ENCODE measurements at places on chromosomes 7 and 10.

DNA sequence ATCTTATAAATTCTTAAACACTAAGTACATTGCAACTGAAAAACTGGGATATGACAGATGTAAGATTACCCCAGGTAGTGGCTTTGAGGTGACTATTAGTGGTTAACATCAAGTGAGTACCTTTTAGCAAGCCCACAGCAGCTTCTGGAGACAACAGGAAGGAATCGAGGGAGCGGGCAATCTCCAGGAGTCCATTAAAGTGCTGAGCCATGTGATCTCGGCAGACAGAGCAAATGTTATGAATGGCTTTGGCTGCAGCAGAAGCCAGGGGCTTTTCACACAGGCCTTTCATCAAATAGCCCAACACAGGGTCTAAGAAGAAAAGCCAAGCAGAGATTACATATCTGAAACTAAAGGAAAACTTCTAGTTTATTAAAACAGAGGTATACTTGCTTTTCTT, 48.9 kb downstream of the IRF5 start:
- no peak for DNase-seq

GRCh38 chr7:21414795-21415393, 13.0 kb upstream of the SP4 start:
- no peak for DNase-seq

- DNase-seq = no peak
Observed at GRCh38 chr10:63504145-63504881, 16.9 kb upstream of the REEP3 start.

DNA sequence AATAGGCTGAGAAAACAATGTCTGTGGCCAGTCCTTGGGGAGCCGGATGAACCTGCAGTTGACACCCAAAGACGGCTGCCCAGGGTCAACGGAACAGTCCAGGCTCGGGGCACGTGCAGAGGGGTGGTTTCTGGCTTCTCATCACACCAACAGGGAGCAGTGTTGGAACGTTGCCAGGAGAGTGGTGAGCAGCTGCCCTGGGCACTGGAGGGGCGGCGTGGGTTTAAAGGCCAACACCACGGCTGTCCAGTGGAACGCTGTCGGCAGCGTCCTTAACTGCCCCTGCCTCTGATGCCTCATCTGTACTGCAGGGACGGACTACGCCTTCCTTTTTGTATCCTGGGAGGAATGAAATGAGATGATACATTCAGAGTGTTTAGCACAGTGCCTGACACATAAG, 19.8 kb downstream of the JCAD start:
- DNase-seq = no peak

GRCh38 chr10:102610441-102610887, 33.8 kb upstream of the TRIM8 start:
- DNase-seq = no peak

DNA sequence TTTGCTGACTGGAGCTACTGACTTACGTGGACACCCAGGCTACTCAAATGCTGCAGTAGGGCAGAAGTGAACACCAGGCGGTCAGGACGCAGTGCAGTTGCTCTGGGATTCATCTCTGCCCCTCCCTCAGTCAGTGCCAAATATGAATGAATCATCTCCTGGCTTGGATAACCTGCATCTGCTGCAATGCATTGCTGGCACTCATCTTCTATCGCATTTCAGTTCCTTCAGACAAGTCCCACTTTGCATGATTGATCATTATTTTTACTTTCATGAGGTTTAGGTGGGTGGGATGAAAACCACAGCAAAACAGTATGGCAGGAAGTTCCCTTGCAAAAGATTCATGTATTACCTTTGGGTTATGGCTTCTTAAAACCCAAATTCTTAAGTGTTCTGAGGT, 224.6 kb upstream of the NRP1 start:
- no peak for DNase-seq

- no peak for DNase-seq
Observed at GRCh38 chr10:102796407-102797176, 40.6 kb downstream of the CYP17A1 start.

DNA sequence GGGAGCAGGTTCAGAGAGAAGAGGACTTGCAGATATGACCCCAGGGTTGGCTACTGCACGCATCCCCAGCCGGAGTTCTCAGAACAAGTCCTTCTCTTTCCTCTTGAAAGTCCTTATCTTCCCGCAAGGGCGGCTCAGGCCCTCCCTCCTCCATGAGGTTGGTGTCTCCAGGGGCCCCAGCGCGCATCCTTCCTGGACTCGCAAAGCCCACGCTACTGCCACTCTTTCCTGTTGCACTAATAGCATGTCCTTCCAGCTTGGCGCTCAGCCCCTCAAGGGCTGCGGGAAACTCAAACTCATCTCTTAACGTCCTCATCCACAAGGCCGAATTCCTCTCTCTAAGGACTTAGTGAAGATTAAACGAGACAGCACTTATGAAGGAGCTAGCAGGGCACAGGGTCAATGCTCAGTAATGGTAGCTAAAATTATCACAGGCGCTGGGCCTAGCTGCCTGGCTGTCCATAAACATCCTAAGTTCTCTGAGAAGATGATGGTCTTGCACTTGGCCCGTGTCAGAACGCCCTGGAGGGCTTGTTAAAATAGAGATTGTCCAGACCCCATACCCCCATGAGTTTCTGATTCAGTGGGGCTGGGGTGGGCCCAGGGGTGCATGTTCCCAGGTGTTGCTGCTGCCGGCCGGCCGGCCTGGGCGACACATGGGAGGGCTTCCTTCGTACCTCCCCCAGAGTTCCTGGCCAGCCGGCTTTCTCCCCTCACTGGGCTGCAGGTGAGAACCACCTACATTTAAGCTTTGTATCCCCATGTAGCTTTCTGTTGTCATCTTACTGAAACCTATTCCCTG, 261.4 kb downstream of the COBL start:
- no peak for DNase-seq

GRCh38 chr7:50653981-50654425, 88.8 kb upstream of the DDC start:
- DNase-seq = no peak

GRCh38 chr10:93821051-93821772, 63.5 kb downstream of the LGI1 start:
- DNase-seq = peak; percentile 6

DNA sequence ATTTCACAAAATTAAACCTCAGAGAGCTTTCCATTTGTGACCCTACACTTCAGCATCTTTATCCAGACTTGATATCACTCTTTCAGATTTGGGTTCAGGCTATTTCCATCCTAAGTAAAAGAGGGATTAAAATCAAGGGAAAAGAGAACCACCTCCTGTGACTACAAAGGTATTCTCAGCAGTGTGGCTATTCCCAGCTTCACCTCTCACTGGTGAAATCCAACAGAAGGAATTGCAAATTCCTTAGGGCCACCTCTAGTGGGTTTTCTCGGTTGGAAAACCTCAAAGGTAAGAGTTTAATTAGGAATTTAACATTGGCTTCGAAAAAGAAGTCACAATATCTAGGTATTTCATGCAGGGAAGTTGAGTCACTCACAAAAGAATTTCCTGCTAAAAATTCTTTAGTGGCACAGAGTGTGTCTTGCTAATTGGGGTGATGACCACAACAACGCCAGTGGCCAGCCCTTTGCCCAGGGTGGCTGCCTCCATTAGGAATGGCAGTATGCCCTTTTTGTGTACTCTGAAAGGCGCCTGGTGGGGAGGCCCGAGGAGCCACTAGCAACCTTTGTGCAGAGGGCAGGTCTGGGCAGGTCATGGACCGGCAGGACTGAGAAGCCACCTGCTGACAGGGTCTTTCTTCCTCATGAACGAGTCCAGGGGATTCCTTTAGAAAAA, 52.2 kb downstream of the SEM1 start:
- DNase-seq = peak; percentile 4

DNA sequence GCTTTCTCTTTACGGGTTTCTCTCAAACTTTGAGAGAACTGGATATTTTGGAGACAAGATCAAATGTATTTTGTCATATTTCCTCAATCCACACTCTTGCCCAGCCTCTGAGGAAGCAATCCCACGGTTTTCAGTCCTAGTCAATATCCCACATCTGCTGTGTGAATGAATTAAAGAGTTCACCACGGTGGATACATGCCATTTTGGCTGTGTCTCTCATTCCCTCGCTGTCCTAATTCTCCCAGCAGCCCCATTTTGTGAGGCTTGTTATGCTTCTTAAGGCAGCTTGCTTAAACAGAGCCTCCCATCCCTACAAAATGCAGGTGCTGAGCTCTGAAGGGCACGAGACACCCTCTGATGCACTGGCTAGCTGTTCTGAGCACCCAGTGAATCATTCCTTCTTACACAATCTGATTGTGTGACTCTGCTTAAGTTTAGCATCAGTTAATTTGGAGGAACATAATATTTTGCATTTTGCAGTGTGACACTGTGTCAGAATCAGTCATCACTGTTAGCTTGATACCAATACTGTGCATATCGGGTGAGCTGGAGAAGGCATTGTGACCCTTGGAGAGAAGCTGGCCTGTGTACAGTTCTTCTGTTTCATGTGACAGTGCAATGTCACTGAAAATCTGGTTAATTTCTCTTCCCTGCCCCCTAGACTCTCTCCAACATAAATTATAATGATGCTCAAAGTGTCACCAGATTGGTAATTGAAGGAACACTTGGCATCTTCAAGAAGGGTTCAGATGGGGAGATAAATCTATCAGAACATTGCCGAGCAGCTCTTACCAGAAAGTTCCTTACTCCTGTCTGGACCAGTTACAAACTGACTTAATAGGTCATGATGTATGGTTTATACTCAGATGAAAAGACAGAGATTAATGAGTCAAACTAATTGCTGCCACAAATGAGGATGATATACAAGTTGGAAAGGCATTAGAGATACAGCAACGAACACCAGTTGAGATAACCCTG, 103.7 kb upstream of the AOAH start:
- DNase-seq = no peak

GRCh38 chr10:1548596-1548995, 188.7 kb downstream of the ADARB2 start:
- no peak for DNase-seq

DNA sequence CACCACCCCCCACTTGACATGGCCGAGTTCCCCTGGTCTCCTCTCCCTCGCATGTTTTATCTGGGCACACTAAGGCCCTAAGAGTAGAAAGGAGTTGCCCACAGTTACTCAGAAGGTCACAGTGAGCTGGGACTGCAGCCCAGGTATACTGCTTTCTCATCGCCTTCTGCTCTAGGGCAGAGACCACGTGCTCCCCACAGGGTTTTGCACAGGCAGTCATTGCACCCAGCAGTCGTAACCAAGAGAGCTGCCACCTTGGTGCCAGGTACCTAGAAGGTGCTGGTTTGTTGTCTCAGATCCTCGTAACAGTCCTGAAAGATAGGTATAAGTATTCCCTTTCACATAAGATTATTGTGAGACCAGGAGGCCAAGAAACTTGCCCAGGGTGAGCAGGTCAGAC, 1.8 kb downstream of the MINDY4 start:
- no peak for DNase-seq

DNA sequence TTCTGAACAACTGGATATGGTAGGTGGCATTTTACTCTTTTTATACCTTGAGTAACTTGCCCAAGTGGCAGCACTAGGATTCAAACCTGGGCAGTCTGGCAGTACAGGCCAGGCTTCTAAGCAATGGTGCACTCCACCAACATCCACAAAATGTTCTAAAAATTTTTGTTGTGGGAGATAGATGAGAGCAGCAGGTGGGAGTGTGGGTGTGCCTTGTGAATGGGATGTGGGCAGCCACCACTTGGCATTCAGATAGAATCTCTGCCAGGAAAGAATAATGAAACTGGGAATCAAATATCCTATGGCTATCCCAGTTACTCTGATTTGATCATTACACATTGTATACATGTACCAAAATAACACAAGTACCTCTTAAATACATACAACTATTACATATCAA, 810.7 kb downstream of the MAGI2 start:
- DNase-seq = no peak

- DNase-seq = no peak
Observed at GRCh38 chr10:132400547-132401151, 3.6 kb downstream of the PWWP2B start.

- DNase-seq = peak; percentile 49
Observed at GRCh38 chr10:97210543-97210960, 24.8 kb upstream of the SLIT1 start.

DNA sequence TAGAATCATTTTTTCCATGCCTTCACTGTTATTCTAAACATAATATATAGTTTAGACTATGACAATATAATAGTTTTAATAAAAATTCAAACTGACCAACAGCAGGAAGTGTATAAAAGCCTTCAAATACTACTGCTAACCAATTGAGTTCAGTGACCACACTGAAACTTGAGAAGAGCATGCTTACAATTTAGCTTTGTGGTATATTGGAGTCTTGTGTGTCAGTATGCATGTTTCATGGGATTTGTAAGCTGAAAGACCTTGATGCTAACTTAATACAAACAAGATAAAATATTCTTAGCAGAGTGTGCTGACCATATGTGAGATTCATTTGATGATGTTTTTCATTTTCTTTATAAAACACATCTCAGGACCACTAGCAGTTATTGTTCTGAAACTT, 395.5 kb downstream of the SUGCT start:
- no peak for DNase-seq

DNA sequence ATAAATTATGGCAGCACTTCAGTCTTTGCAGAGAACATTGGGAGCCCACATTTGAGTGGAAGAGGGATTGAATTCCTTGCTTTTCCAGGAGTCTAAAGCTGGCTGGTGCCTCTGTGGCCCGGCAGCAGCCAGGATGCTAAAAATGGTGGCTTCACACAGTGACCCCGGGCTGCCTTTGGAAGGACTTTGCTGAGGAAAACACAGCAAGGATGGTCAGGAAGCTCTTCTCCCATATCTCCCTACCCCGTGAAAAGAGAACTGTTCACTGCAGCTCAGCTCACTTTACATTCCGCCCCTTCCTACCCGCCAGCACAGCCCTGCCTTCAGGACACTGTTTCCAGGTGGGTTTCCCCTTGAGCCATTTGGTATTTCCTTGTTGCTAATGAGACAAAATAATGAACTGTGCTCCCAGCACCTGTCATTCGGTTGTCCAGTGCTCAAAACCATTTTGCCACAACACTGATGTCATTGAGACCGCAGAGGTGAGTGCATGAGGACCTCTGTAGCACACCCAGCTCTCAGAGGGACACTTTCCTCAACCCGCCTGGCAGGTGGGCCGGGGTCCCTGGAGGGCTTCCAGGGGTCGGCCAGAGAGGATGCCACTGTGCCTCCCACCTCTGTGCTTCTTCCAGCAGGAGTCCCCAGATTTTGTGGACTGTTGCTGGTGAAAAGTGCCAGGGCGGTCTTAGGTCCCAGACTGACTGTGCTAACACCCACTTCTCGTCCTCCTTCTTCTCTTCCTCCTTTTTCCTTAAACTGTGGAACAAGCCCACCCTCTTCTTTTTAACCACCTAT, 255.7 kb upstream of the PPP2R2D start:
- DNase-seq = no peak

Measured in NCI-H526 (cell line).